ENCODE measurements at places on chromosomes 1 and 21. TPM values are rescaled to one million over a fixed set of nuclear protein-coding genes. Genes with fewer than 3 reads are reported as not detected.

ZBED6 gene
- total RNA-seq: 13.0 TPM

GORAB gene
- total RNA-seq: 7.8 TPM

DYRK3 gene
- 21.9 TPM for total RNA-seq

RGS8 gene
- not detected for total RNA-seq

SLC5A9 gene
- 0.16 TPM for total RNA-seq

GRCh38 chr1:97170300-97170699, 448.7 kb downstream of the PTBP2 start:
- DNase-seq: peak; percentile 27

DNA sequence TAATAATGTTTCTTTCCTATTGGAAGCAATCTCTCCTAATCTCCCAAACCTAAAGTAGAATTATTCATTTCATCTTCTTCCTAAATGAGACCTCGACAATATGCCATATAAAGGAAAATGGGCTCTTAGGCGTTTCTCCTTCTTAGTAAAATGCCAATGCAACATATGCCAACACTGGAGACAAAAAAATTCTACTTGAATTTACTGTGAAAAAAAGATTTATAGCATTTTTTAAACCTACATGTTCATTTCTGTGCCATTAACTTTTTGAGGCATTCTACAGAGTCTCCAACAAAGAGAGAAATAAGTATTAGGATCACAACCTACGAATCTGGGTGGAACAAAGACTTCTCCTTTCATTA, 1.3 kb downstream of the WDR47 start:
- DNase-seq: no peak

- DNase-seq: no peak
These were observed 553.3 kb upstream of the ZRANB2 start for GRCh38 chr1:71634159-71634558.

DNA sequence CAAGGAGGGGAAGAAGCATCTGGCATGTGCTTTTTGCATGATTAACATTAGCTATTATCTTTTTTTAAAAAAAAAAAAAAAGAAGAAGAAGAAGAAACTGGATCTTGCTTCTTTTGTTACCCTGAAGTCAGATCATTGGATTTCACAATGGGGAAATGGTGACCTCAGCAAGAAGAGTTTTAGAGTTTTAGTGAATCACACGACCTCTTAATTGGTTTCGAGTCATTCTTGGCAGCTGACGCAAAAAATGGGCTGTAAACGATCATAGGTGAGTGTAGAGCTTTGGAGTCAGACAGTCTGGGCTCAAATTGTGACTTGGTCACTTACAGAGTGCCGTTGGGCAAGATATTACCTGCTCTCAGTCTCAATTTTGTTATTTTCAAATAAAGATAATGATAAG, 33.3 kb upstream of the PGBD5 start:
- no peak for DNase-seq

DNA sequence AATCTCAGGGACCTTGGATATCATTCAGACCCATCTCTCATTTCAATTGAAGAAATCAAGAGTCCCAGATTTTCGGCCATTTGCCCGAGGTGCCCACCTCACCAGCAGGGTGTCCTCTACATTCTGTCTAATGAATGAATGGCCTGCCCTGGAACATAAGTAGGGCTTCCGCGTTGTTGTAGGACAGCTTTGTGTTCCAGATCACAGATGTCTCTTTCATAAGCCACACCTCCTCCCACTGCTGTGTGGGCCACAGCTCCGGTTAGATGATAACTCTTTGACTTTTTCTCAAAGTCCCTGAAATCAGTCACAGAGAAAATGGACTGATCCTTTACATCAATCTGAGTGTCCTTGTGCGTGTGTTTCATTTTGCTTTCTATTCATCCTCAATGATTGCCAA, 144.4 kb downstream of the RGS7 start:
- DNase-seq: no peak

DNA sequence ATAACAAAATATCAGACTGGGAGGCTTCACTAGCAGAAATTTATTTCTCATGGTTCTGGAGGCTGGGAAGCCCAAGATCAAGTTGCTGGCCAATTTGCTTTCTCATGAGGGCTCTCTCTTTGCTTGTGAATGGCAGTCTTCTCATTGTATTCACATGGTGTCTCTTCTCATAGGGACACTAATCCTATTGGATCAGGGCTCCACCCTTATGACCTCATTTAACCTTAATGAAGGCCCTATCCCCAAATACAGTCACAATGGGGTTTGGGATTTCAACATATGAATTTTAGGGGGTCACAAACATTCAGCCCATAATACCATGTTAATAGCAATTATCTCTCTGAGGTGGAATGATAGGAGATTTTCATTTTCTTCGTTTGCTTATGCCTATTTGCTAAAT, 25.3 kb downstream of the TCEA3 start:
- no peak for DNase-seq

DNA sequence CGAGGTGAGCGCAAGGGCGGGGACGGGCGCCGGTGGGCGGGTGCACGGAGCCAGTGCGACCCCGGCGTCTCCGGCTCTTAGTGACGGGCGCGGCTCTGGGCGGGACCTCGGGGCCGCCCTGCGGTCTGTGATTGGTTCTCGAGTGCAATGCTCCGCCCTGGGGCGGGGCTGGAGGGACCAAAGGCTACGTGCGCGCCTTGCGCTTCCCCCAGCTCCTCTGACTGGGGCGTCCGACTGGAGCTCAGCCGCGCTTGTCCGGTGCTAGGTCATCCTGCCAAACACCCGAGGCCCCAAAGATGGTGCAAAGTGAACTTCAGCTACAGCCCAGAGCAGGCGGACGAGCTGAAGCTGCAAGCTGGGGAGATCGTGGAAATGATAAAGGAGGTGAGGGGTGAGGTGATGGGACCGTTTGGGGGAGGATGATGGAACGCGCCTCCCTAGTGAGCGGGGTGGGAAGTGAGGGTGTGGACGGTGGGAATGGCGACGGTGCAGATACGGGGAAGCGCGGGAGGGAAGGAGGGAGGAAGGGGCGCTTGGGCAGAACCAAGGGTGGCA, 811 bp downstream of the SH3D21 start:
- peak; percentile 94 for DNase-seq

DNA sequence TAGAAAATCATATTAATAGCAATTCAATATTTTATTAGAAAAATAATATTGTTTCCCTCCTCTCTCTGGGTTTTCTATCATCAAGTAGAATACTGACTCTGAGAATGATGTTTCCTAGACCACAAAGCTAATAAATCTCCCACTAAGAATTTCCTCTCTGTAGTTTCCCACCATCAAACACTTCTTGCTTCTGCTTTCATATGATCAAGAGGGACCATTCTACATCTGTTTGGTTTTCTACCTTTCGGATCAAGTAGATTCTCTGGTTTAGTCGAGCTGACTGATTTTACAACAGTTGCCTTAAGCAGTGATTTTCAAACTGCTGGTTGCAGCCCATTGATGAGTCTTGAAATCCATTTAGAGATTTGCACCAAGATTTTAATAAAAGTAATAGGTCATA, 240.2 kb upstream of the PTBP2 start:
- no peak for DNase-seq

DNA sequence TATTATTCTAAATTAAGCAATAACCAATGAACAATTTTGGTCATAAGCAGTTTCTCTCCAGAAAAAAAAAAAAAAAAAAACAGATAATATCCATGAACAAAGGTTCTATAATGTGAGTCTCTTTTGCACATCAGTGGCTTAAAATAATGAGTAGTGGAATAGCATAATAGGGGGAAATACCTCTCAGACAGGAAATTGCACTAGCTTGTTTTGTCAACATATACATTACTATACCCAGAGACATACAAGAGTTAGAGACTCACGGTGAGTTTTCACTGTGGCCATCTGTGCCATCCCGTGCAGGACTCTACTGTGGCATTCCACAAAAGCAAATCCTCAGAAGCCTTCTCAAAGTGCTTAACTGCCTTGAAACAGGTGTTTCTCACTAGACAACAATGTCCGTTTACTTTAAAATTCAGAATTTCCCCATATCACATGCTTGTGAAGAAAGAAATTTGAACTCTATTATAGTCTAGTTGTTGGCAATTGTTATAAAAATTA, 697.9 kb downstream of the USP25 start:
- no peak for DNase-seq

LCE2C gene
- not detected for total RNA-seq

DNA sequence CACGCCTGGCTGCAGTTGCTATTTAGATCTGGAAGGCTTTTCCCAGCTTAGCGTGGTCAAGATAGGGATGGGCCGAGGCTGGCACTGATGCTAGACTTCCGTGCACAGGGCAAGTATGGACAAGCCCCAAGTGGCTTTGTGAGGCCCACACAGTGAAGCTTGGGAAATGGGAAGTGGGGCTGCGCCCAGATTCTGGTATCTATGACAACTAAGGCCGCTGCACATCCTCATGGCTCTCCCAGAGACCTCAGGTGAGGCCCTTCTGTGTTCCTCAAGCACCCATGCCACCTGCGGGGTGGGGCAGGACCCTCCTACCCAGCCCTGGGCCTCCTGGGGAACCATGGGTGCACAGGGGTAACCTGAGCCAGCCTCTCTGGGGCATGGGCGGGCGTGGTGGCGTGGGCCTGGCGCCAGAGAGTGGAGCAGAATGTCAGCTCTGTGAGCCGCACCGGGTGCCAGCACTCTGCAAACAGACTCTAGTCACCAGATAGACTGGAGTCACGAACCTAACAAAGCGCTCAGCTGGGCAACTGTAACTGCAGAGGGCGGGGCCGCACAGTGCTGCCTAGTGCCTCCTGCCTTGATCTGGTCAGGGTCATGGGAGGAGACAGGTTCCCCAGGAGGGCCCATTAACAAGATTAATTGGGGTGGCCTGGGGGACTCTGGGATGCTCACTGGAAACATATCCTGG, 46.4 kb downstream of the ELF3 start:
- DNase-seq: peak; percentile 76

CA6 gene
- 0.19 TPM for total RNA-seq
